ENCODE measurements at places on chromosomes 3 and 15.

DNA sequence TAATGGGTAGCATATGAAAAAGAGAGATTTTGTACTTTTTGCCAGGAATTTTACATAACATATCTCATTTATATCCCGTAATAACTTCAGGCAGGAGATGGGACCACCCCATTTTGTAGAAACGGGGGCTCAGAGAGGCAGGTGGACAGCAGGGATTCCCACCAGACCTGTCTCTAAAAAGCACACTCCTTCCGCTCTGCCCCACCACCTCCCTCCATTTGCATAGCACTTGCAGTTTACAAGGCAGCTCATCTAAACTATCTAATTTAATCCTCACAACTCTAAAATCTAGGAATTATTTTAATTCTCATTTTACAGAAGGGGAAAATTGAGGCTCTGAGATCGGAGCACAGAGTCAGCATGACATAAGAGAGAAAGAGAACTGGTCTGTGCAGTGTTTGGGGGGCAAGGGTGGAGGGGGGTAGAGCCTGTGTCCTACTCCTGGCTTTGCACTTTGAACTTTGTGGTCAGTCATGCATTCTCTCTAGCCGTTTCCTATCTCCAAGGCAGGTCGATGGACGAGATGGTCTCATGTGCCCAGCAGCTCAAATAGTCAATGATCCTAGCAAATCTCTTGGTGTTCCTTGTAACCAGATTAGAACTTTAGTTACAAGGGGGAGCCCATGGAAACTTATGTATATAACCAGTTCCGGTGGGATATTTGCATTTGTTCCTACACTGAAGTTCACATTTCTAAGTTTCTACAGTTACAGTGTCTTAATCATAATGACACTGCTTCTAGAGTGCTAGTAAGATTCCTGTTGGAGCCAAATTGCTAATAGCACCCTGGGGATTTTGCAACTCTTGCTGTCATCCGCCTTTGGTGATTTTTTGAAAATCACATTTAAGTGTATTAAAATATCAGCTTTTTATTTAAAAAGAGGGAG is 18.6 kb downstream of the CRYGS start:
- DNase-seq = no peak

GRCh38 chr3:116517308-116517707 is 72.0 kb upstream of the LSAMP start:
- no peak for DNase-seq

GRCh38 chr3:105518806-105519418 is 152.2 kb downstream of the ALCAM start:
- DNase-seq = no peak

DNA sequence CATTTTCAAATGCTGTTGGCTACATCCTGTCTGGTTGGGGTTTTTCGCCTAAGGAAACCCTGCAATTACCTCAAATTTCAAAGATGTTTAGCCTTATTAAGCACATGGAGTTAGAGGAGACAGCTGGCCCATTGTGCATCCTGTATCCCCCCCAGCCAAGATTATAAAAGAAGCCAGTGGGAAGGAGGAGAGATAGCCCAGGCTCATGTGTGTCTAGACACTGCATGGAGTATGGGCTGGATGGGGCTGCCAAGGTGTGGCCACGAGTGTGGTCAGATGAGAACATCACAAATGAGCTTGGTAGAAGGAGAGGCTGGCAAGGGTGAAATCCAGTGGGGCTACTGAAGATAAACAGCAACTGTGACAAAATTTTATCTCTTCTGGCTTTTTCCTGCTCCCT is 270.0 kb upstream of the TBC1D5 start:
- peak; percentile 15 for DNase-seq

DNA sequence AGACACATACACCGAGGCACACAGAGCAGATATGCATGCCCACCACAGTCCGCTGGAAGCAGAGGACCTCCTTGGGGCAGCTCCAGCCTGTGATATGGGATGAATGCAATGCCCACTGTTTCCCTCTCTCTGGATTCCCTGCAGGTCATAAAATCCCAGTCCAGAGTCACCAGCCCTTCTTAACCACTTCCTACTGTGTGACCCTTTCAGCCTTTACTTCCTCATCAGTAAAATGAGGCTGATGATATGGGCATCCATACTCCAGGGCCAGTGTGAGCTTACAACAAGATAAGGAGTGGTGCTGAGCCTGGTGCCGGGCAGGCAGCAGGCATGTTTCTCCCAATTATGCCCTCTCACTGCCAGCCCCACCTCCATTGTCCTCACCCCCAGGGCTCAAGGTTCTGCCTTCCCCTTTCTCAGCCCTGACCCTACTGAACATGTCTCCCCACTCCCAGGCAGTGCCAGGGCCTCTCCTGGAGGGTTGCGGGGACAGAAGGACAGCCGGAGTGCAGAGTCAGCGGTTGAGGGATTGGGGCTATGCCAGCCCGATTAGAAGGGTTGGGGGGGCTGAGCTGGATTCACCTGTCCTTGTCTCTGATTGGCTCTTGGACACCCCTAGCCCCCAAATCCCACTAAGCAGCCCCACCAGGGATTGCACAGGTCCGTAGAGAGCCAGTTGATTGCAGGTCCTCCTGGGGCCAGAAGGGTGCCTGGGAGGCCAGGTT is at the start of gene GNAT1:
Gene GNAT1 (plus strand): TSS at position 675 of the 725 bp plus-strand sequence. CDS start 116 bp downstream, outside the sequence.
- no peak for DNase-seq

DNA sequence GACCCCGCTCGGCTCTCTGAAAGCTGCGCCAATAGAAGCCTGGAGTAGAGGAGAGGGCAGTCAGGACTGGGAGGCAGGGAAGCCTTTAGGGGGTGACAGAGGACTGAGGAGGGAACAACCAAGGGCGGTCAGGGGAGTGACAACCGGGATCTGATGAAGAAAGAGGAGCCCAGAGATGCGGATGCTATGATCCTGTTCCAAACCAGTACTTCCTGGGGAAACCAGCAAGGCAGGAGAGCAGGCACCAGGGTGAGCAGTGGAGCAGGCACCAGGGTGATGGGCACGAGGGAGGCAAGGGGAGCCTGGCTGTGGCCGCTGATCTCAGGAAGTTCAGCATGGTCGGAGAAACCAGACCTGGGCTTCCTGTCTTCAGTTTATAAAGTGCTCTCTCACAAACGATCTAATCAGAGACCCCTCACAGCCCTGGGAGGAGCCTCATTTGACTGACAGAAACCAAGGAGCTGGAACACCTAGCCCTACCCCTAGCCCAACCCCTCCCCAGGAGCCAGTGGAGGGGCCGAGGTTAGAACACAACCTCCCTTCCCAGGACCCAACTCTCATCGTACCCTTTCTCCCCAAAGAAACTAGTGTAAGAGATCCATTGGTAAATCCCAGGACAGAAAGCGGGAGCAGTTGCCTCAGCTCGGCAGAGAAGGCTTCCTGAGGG is 34.9 kb downstream of the CCDC33 start:
- no peak for DNase-seq

DNA sequence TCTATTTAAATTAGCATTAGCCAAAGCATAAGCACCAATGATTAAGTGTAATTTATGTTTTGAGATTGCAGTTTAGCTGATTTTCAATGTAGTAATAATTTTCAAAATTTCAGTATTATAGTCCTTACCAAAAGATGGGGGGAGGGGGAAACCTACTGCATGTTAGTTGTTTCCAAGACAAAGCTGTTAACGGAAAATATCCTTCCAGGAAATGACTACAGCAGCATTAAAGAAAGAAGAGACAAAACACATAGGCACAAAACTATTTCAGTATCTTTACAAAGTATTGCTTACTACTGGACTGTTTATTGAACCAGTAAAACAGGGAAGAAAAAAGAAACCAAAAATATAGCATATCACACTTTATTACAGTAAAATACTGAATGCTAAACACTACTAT is 10.5 kb downstream of the BNIP2 start:
- DNase-seq = no peak

DNA sequence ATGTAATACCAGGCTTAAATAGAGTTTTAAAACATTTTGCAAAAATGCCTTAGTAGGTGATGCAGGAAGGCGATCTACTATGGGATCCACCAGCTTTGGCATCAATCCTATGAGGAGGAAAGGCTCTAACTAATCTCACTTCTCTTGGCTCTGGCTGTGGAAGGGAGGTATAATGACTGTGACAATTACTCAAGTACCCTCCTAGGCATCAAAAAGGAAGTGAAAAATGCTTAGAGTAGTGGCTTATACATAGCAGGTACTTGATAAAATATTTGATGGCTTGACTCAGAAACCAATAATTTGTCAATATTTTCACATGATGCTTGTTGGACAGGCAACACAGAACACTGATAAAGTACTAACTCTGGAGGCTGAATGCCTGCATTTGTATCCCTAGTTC is 34.1 kb upstream of the SERPINI2 start:
- DNase-seq = no peak

DNA sequence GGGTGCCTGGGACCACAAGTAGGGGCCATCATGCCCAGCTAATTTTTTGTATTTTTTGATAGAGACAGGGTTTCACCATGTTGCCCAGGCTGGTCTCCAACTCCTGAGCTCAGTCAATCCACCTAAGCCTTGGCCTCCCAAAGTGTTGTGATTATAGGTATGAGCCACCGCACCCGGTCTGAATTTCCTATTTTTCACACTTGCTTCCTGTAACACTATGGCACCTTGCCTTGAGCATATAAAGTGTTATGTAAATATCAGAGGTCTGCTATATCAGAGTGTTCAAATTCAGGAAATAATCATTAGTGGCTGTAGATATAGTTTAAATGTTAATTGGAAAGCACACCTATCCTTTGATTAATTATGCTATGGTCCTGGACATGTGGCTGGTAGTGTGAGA is 165.2 kb downstream of the KCNAB1 start:
- no peak for DNase-seq

DNA sequence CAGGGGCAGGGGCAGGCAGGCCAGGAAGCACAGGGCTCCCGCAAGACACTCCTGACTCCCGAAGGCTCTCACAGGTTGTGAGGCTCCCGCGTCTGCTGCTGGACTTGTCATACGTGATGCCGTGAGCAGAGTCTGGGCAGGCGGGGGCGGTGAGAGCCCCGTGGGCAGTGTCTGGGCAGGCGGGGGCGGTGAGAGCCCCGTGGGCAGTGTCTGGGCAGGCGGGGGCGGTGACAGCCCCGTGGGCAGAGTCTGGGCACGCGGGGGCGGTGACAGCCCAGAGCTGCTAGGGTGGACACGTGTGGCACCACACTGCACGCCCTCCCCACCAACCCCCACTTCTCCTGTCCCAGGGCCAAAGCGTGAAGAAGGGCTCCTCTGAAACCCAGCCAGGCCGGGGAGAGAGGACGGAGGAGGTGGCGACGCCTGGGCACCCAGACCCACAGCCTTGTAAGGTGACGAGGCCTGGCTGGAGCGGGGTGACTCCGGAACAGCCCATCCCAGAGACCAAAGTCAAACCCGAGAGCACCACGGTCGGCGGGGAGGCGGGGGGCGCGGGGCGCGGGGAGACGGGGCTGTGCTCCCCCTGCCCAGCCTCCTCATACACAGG is 35.0 kb downstream of the TNK2 start:
- no peak for DNase-seq

- DNase-seq = no peak
These were observed 621.4 kb downstream of the OTOL1 start for GRCh38 chr3:162117961-162118360.

Measured in bone marrow (tissue), 2 donors.